ENCODE measurements at places on chromosomes 11 and 22.

GRCh38 chr22:42637555-42637954 lies 2.8 kb downstream of the ATP5MGL start:
- DNase-seq: no peak

DNA sequence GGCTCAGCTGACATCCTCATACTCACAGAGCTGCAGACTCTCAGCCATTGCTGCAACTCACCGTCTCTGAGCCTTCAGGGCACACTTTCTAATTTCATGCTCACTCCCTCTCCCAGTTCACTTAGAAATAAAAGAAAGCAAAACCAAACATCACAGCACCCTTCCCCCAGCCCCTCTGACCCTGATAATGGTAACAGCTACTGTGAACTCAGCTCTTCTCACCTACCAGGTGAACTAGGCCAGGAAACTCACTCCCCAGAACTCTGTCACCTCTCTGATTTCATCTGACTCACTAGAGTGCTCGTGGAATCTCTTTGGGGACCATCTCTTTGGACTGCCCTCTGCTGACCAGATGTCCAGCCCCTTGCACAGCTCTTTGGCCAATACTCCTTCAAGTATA lies 14.5 kb upstream of the PARVA start:
- no peak for DNase-seq

GRCh38 chr11:19395050-19395449 lies 154.3 kb upstream of the E2F8 start:
- no peak for DNase-seq

- DNase-seq: no peak
These were observed 2.3 kb downstream of the MN1 start for GRCh38 chr22:27799015-27799826.

GRCh38 chr11:76598426-76598839 lies 72.1 kb downstream of the LRRC32 start:
- DNase-seq: no peak

- no peak for DNase-seq
These were observed 49.6 kb upstream of the MPEG1 start for GRCh38 chr11:59262177-59262818.

GRCh38 chr22:33656808-33657628 lies 263.3 kb downstream of the LARGE1 start:
- no peak for DNase-seq

DNA sequence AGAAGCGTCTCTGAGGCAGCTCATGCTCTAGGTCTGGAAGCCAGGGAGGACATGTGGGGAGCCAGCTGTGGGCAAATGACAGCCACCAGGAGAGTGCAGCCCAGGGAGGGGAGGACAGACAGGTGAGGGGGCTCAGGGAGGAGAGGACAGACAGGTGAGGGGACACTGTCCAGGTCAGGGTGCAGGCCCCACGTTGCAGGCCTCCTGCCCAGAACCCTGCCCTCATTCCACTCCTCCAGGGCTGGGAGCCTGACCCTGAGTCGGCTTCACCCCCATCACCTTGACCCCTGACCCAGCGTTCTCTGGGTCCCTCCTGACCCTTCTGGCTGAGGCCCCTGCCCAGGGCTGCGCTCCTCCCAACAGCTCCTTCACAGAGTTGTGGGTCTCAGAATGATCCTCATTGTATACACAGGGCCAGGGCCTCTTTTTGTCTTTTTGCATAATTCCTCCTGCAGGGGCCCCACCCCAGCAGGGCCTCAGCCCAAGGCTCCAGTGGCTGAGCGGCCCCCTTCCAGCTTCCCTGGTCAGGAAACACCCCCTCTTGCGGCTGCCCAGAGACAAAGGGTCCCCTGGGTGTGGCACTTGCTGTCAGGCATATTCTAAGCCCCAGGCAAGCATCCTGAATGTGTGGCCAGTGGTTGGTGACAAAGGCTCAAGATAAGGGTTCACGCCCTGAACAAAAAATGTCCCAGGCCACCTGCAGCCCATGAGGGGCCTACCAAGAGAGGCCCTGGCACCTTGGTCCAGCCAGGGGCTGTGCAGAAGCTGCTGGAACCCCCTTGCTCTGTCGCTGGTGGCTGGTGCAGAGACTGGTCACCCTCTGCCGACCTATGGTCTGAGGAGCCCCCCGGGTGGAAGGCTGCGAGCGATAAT lies 853.0 kb downstream of the BRD1 start:
- peak; percentile 42 for DNase-seq

- DNase-seq: no peak
These were observed 251.2 kb downstream of the BRD1 start for GRCh38 chr22:49576241-49577141.

GRCh38 chr11:72668629-72669347 lies 5.4 kb downstream of the PDE2A start:
- no peak for DNase-seq

DNA sequence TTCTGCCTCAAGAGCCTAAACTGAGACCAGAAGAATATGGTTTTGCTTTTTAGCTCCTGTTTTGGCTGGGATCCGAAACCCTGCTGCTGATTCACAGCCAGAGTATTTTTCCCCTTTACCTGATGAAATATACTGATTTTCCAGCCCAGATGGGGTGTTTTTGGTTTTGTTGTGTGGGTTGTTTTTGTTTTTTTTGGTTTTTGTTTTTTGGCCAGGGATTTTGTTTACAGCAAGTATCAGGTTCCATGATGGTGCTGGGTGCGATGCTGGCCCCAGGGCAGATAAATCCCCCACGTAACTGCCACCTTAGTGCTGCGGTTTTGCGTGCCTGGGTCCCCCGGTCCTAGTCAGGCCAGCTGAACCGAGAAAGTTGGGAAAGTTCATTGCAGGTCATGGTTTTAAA lies 103.7 kb downstream of the ZBTB16 start:
- no peak for DNase-seq

- DNase-seq: no peak
These were observed 55.3 kb downstream of the BBOX1 start for GRCh38 chr11:27095887-27096286.

- DNase-seq: peak; percentile 84
These were observed 2.4 kb upstream of the ATP5MG start for GRCh38 chr11:118398791-118399559.

DNA sequence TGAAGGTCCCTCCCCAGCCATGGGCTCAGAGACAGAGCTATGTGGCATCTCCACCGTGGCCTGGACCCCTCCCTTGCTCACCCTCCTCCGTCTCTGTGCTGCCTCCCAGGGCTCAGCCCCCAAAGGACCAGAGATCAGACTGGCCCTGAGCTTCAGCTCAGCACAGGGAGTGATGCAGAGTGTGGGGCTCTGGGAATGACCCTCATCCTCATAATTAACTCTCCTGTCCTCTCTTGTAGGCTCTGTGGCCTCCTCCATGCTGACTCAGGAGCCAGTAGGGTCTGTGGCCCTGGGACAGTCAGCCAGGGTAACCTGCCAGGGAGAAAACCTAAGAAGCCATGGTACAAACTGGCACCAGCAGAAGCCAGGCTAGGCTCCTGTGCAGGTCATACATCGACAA lies 28.7 kb downstream of the GGTLC2 start:
- no peak for DNase-seq

DNA sequence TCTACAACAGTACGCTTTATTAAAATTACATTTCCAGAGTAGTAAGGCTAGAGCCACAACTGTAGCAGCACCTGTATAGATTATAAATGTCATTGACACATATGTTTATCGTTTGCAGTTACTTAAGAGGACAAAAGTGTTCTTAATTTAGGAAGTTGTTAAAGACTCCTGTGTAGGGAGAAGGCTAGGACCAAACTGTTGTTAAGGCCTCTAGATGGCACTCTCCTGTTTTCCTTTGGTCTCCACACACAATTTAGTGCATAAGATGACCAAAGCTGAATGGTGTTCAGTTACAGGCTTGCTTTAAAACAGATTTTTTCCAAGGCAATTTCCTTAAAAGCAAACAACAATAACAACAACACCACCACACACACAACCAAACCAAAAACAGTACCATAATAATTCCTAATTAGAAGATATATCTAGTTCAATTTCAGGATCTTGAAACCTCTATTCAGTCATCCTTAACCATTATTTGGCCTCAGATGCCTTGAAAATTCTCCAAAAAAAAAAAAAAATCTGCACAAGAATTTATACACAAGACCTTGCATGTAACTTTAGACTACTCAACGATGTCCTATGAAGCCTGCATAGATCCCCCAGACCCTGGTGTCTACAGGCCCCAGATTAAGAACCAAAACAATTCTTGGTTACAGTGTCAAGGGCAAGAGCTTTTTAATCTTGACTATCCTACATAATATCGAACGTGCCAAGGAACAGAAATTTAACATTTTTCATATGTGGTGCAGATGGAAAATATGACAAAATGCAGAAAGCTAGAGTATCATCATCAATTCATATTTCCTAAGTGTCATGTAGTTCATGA lies 42.6 kb upstream of the APOA1 start:
- no peak for DNase-seq

- DNase-seq: no peak
These were observed 774 bp upstream of the E2F8 start for GRCh38 chr11:19241260-19242178.

DNA sequence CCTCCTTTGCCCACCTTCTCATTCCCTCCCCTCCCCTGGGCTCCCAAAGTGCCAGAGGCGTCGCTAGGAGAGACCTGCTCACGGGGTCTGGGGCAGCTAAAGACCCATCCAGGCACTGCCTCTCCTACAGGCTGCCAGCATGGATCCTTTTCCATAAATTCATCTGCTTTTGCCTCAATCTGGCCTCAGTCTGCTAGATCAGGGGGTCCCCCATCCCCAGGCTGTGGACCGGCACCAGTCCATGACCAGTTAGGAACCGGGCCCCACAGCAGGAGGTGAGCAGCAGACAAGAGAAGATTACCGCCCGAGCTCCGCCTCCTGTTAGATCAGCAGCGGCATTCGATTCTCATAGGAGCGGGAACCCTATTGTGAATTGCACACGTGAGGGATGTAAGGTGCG lies 12.3 kb downstream of the LTO1 start:
- no peak for DNase-seq

GRCh38 chr22:48855593-48856307 lies 971.9 kb downstream of the BRD1 start:
- no peak for DNase-seq

DNA sequence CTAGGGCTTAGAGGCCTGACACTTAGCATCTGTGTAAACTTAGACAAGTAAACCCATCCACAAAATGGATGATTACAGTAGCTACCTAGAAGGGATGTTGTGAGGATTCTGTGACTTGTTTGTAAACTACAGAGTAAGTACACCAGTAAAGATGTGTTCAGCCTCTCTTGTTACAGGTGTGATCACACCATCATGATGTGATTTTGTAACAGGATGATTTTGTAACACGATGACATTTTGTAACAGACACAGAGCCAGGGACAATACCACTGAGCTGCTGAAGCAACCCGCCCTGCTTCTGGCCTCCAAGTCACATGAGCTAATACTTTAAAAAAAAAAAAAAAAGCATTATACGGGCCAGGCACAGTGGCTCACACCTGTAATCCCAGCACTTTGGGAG lies 17.0 kb downstream of the FADD start:
- DNase-seq: no peak
